Activated effector memory CD4-positive, alpha-beta T cell treated with anti-CD3 and anti-CD28 coated beads, Interleukin-2, amount 50 U/mL, for 16 hours (primary cell): ENCODE measurements at places on chromosomes 5 and 9.

DNA sequence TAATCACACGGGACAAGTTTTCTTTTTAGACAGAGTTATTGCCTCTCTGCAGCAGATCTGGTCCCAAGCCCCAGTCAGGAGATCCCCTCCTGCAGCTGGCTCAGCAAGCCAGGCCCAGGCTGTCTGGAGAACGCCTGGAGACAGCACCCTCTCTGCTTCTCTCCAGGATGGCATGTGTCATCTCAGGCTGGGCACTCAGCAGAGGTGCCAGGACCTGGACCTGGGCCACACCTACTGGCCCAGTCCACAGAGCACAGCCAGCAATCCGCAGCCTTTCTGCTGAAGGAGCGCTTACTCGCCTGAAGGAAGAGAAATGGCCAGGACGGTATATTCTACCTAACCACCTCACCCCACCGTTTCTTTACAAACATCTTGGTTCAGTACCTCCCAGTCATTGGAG, 4.7 kb upstream of the TBC1D9B start:
- DNase-seq, result no peak

- no peak for DNase-seq
These were observed 91.1 kb downstream of the ZNF608 start for GRCh38 chr5:124655251-124655917.

DNA sequence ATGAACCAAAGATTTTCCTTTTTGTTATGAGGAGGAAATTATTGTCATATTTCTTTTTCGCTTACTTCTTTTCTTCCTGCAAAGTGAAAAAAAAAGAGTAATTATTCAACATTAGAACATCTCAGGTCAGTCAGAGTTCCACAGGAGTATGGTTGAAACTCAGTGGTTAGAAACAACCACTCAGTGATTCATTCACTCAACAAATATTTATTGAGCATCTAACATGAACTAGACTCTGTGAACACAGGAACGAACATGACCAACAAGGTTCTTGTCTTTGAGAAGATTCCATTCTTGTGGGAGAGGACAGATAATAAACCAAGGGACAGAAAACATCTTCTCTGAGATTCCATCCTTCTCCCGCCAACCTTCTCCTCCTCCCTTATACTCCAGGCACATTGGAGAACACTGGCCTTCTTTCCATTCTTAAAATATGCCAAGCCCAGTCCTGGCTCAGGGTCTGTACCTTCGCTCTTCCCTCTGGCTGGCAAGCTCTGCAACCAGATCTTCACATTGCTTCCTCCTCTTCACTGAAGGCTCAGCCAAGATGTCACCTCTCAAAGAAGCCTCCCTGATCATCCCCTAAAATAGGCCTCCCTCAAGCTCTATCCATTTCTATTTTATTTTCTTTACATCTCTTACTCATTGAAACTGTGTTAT, 6.8 kb upstream of the GRAMD2B start:
- no peak for DNase-seq

DNA sequence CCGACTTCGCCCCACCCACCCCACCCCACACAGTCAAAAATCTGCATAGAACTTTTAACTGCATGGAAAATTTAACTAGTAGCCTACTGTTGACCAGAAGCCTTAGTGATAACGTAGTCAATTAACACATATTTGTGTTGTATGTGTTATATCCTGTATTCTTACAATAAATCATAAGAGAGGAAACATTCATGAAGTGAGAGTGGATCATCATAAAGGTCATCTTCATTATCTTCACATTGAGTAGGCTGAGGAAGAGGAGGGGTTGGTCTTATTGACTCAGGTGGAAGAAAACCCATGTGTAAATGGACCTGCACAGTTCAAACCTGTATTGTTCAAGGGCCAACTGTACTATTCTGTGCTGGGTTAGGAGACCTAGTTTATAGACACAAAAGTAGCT, 31.4 kb downstream of the XPA start:
- DNase-seq, result no peak

DNA sequence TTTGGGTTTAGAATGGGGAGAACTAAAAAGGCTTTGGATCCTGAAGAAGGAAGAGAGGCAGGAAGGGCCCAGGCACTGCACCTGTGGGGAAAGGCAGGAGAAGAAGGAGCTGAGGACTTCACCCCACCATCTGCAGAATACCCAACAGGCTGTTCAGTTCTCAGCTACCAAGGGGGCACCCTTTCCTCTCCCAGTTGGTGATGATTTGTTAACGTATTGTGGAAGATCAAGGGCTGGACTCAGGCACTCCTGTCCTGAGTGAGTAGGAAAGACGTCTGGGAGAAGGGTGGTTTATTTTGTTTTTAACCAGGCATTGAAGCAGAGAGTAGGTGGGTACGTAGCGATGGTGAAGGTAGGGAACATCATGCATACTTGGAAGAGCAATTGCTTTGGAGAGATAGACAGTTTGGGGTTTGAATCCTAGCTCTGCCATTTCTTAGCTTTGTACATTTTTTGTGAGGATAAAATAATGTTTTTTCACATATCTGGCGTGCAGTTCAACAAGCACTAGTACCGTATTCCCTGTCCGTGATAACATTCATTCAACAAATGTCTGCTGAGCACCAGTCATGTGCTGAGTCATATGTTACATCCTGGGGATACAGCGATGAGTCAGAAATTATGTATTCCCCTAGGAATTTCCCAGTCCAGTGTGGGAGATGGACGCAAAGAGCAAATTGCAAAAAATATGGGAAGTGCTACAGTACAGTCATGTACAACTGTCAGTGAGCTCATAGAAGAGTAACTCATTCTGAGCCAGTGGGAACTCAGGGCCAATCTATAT, 2.1 kb downstream of the MSANTD3 start:
- DNase-seq, result no peak

DNA sequence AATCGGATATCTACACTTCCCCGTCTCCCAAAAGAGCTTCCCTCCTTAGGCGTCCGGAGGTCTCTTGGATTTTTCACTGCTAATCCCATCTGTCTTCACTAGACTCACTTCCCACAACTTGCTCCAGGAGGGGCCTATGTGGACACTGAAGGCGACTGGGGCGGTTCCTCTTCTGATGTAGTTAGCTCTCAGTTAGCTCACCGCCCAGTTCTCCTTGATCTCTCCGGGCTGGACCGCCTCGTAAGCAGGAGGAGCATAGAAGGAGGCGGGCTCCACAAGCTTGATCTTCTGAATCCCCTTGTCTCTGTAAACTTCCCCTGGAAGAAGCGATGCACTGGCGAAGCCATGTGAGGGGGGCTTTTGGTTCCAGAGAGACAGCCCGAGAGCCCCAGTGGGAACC, 112.0 kb upstream of the SELENOP start:
- no peak for DNase-seq
